Activated CD4-positive, alpha-beta T cell treated with anti-CD3 and anti-CD28 coated beads for 24 hours (primary cell): ENCODE measurements at places on chromosomes 2 and 18.

DNA sequence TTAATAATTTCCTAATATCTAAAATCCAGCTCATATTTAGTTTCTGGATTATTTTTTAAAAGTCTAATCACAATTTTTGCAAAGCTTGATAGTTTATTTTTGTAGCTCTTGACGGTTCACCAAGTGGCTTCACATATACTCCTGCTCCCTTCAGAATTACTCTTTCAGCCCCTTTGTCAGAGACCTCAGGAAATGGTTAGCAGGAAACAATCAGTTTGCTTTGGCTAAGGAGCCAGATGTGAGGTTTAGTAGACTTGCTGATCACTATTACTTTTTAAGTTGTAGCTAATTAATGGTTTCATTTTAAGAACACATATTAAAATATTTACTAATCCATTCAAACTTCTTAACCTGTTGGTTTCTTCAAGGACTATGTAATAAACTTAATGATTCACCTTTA is 2.3 kb downstream of the RBBP8 start:
- no peak for DNase-seq

DNA sequence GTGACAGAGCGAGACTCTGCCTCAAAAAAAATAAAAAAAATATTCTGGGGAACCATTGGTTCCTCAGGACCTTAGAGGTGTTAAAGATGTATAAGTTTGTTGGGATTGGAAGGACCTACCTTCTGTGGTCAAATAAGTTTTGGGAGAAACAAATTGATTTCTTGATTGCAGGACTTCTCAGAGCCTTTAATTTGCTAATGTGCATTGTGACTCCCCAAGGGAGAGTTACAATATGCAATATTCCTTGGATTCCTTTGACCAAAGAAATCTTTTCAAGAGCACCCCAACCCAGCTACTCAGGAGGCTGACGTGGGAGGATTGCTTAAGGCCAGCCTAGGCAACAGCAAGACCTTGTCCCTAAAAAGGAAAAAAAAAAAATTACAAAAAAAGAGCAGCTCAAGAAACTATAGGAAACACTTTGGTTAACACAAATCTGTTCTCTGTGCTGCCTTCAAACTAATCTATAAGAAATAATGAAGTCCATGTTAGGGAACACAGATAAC is 6.5 kb downstream of the NAGK start:
- no peak for DNase-seq

- DNase-seq = peak; percentile 30
Observed at GRCh38 chr2:42974721-42975717, 182.6 kb upstream of the HAAO start.

DNA sequence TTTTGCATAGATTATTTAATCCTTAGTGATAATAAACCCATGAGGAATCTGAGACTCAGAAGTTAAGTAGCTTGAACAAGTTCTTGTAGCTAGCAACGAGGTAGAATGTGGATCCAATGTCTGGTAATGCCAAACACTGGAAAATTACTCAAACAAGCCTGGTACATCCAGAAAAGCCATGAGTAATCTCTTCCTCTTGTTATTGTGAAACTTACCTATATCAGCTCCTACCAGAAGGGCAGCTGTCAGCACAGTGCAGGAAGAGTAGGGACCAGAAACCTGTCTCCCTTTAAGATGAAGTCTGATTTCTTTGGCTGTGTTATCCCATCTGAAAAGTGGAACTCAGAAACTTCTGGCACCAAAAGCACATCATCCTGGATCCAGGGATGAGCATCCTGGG is 7.7 kb upstream of the SERPINB8 start:
- no peak for DNase-seq

GRCh38 chr18:813172-814071 is 1.4 kb upstream of the YES1 start:
- peak; percentile 16 for DNase-seq

DNA sequence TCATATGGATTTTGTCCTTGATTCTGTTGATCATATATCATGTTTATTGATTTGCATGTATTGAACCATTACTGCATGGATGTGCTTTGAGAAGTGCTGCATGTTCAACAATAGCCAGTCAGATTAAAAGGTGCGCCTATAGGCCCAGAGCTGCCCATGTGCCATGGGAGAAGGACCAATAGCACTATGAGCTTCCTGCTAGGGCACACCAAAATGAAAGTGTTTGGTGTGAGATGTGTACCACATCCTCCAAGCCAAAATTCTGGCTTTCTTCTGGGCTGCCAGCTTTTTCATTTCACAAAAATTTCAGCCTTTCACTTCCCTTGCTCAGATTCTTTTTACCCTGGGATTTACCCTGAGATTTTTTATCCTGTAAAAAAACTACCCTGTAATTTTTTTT is 34.8 kb upstream of the MMADHC start:
- no peak for DNase-seq

- no peak for DNase-seq
Observed at GRCh38 chr2:140648393-140648792, 1482.4 kb downstream of the LRP1B start.

- no peak for DNase-seq
Observed at GRCh38 chr18:3683483-3683882, 233.5 kb downstream of the TGIF1 start.

DNA sequence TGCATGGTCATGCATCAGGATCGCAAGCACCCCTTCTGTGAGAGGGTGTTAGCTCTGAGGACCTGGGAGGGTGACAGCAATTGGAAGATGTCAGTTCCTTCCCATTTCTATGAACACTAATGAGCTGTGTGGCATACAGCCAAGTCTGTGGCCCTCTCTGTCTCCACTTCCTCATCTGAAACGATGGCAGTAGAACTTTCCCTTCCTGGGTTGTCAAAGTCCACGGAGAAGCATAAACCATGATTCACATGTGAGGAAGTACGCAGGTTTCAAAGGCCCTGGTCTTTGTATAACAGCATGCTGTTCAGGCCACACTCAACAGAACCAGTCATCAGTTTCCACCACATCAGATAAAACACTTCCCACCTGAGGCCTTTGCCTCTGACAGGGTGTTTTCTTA is 167.4 kb upstream of the RAB6C start:
- no peak for DNase-seq

GRCh38 chr2:172013396-172013795 is 13.6 kb downstream of the METAP1D start:
- DNase-seq = no peak

DNA sequence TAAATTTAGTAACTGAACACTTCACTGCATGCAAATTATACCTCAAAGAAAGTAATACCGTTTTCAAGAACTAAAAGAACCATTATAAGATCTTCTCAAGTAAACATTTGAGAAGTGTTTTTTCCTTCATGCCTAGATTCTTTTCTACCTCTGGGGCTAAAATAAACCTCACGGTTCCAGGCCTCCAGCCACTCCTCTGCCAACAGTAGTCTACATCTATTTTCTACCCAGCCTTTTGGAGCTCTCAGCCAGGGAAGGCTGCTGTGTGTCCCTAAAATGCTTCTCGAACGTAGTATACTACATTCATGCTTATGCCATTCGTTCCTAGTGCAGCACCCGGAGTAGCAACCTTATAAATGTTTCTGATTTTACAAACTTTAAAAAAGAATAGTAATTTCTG is 219.7 kb downstream of the AFF3 start:
- DNase-seq = no peak

DNA sequence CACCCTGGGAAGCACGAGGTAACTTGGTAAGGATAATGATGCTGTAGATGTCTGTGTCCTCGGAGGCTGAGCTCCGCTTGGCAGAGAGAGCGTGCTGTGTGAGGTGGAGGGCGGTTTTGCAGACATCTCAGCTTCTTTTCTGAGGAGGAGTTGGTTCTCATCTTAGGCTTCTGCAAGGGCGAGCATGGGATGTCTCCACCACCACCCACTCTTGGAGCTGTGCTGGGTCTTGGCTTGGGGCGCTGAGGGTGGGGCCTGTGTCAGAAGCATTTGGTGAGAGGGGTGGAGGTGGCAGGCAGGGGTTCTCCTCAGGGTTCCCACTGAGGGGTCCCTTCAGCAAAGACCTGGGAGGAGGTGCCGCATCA is 9.2 kb downstream of the OXER1 start:
- DNase-seq = no peak

DNA sequence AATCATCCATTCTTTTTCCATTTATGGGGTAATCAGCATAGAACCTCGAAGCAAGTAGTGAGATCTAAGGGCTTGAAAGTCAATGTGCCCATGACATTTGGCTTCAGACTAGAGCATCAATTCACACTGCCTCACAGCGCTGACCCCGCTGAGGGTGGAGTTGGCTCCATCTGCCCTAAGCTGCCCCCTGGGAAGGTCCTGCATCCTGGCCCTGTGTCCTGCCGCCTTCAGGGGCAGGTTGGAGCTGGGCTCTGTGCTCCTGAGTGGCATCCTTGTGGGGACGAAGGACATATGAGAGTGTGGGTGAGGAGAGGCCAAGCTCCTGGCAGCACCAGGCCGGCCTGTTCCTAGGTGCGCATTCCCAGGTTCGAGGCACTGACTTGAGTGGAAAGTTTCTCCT is 249.4 kb downstream of the FHOD3 start:
- DNase-seq = no peak

- DNase-seq = no peak
Observed at GRCh38 chr2:109670556-109671411, 56.6 kb downstream of the SOWAHC start.

DNA sequence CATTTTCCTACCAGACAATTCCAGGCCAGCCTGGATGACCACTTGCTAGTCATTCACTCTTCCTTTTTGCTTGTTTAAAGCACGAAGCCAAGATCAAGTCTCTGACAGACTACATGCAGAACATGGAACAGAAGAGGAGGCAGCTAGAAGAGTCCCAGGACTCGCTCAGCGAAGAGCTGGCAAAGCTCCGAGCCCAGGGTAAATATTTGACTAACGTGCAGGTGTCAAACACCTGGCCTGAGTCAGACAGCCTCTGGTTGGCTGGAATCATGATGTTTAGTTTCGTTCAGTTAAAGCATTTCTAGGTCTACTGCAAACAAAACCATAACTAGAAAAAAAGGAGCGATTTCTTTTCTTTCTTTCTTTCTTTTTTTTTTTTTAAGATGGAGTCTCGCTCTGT is 44.2 kb upstream of the LYPD6B start:
- no peak for DNase-seq

DNA sequence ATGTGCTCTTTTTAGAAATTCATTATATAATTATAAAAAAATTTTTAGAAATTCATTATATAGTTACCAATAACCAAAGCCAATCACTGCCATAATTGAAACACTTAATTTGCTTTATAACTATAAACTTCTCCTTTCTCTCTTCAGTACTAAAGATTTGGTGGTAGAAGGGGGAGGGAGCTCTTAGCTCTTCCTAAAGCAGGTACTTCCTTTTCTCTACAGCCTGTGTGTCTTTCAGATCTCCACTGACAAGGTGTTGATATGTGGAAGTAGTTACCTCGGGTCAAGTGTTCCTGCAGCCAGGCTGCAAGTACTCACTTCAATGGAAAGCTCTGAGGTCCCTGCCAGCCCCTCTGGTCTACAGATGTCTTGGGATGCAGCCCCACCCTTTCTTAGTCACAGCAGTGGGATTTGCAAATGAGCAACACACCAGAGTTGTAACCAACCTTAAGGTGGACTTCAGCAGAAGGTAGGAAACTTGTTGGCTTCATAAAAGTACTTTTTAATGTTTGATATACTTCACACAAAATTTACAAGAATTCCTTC is 690.0 kb downstream of the ARHGAP15 start:
- DNase-seq = no peak

DNA sequence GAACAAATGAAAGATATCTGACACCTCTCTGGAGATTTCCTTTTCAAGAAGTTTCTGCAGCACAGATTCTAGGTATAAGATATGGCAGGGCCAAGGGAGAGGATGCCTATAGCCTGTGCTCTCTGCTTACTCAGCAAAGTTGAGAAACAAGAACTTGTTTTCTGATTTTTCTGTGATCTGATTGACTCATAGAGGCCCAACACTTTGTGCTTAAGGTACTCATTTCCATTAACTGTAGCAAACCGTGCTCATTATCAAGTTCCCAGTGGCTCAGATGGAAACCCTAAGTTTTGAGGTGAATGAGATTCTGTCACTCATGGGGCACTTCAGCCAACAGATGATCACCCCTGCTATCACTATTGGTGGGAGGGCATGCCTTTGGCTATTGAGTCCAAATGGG is 124.3 kb downstream of the SP100 start:
- no peak for DNase-seq

GRCh38 chr2:226849349-226849748 is 13.5 kb downstream of the RHBDD1 start:
- no peak for DNase-seq

GRCh38 chr2:42878581-42878980 is 86.2 kb upstream of the HAAO start:
- DNase-seq = no peak

DNA sequence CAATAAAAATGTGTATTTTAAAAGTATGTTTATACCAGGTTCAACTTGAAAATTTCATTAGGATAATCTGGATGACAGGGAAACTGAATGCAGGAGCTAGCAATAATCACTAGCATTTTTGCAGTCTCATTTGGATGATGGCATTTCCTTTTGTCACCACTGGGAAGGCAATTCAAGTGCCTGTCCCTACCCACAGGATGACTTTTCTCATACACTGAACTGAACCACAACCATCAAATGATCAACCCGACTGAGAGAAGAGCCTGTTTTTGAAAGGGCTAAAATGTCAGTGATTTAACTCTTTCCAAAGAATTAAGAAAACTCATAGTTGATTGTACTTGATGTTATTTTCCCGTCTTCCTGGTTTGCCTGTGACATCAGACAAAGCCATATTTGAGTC is 115.0 kb downstream of the FAM124B start:
- DNase-seq = no peak

GRCh38 chr2:234429265-234429664 is 67.6 kb downstream of the ARL4C start:
- DNase-seq = no peak

- no peak for DNase-seq
Observed at GRCh38 chr2:197207106-197207505, 103.5 kb downstream of the ANKRD44 start.

DNA sequence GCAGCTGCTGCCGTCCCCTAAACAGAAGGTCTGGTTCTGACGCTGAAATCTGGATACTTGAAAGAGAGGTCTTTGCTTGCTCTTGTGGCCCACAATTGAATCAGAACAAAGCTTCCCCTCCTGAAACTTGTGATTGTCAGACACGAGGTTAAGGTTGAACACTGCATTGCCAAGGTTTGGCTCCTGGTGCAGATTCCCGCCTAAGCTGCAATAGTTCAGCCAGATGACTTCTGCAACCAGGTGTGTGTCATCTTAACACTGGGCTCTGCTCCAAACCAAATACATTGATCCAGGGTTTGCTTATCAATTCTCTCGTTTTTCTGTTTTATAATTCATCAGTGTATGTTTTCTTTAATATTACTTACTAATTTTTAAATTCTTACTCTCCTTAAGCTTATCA is 14.6 kb downstream of the GKN1 start:
- no peak for DNase-seq

- no peak for DNase-seq
Observed at GRCh38 chr2:33498291-33498956, 22.0 kb downstream of the RASGRP3 start.

- no peak for DNase-seq
Observed at GRCh38 chr2:84121-84520, 37.8 kb upstream of the FAM110C start.

GRCh38 chr2:25241452-25241851 is 73.1 kb upstream of the POMC start:
- no peak for DNase-seq
